Activated CD4-positive, CD25-positive, alpha-beta regulatory T cell (primary cell): ENCODE measurements at places on chromosomes 2 and 18.

DNA sequence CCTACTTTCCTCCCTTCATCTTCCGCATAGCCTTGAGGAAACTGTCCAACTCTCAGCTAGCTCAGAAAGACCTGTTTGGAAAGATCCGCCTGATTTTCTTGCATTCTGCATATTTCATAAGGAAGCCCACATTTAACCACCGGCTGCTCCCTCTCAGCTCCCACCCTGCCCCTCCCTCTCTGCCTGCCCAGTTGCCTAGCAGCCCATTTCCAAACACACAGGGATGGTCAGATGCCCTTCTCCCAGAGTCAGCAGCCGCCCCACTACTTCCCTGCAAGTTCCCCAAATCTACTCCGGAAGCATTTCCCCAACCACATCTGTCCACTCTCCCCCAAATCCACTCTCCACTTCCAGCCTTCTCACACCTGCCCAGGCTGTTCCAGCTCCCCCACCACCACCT, 96.0 kb downstream of the TNS1 start:
- no peak for DNase-seq

DNA sequence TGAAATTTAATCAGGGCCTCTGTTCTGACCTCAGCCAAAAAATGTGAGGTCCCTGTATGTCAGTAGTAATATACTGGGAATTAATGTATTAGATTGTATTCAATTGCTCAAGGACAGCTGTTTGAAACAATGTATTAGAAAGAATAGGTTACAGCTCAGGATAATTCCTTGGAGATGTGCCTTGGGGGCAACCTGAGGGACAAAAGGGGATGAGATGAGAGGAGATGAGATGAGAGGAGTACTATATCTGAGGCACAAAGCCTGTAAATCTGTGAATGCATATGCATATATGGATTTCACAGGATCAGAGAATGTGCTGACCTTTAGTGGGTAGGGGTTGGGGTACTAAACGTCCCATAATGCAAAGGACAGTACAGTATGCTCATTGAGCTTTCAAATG, 80.9 kb downstream of the NRXN1 start:
- DNase-seq: no peak

DNA sequence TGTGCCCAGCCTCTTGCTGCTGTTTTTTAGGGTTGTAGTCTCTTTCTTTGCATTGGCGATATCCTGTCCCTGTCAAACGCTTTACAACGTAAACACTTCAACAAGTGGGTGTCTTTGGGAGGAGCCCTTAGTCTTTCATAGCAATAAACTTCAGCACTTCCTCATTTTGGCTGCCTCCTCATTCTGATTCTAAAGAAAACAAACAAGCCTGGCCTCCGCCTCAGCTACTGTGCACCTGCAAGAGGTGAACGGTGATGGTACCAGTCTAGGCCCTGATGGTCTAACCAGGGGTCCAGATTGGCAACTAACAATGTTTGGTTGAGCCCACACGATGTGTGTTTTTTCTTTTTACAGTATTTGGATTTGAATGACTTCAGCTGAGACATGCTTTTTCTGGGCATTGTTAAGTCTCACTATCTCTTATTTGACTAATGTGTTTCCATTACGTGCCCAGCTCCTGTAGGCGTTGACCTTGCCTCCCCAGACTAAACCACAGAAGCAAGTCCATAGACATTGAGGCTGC, 53.2 kb upstream of the CUL3 start:
- DNase-seq: no peak

DNA sequence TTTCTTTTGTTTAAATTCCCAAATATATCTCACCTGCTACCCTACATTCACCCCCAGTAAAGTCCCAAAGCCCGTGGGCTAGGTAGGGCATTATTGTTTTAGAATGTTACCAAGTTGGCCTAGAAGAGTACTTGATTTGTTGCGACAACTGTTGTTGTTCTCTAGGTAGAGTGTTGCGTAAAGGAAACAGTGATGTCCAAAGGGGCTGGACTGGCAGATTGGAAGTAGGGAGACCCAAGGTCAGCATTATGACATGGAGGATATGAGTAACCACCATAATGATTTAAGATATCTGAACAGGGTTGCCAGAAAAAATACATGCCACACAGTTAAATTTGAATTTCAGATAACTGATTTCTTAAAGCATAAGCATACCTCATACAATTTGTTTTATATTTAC, 39.2 kb downstream of the SCN1A start:
- no peak for DNase-seq

GRCh38 chr2:144330951-144331673, 188.8 kb downstream of the ZEB2 start:
- DNase-seq: no peak

GRCh38 chr2:18585526-18585925, 3.8 kb downstream of the NT5C1B start:
- no peak for DNase-seq

DNA sequence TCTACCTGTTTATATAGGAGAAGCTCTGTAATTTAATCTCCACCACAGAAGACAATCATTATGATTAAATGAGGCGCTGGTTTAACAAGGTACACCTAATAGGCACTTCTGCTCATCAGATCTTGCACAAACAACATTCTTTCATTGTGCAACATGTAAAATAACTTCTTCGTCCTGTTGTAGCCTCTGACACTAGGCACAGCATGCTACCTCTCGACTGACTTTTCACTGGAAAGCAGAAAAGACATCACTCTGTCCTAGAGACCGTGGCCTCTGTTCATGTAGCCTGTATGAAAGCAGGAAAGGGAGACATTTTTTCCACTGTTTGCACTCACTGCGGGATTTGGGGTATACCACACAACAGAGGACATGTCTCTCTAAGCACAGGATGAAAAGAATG, 316.5 kb downstream of the IRS1 start:
- DNase-seq: no peak

GRCh38 chr18:11145413-11146191, 3.8 kb downstream of the PIEZO2 start:
- DNase-seq: no peak

DNA sequence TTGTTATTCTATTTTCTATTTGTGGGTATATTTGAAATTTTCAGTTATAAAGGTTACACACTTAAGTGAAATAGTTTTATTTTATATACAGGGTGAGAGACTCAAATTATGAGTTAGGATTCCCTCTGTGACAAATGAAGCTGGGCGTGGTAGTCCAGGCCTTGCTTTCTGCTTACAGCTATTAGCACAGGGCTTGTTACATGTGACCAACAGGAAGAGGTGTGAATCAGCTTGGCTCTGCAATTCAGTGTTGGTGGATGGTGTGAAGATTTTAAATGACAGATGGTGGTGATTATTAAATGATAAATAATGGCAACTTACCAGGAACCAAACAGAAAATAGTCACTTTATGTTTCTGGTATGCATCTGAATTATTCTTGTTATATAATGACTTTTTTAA, 64.4 kb upstream of the NOSTRIN start:
- DNase-seq: no peak

DNA sequence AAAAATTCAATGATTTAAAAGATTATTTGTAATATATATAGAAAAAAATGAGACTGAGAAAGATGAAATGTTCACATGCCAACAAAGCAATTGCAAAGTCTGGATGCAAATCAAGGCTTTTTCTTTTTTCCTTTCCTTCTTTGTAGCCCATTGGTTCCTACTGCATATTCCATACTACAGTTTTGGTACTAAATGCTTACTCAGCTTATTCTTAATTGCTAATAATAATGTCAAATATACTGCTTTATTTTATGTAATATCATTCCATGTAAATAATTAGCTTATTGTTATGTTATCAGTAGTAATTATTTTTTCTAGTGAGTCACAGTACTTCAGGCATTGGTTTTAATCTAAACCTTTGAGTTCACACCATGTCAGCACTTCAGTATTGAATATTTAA, 407.4 kb upstream of the LRRTM1 start:
- DNase-seq: no peak

DNA sequence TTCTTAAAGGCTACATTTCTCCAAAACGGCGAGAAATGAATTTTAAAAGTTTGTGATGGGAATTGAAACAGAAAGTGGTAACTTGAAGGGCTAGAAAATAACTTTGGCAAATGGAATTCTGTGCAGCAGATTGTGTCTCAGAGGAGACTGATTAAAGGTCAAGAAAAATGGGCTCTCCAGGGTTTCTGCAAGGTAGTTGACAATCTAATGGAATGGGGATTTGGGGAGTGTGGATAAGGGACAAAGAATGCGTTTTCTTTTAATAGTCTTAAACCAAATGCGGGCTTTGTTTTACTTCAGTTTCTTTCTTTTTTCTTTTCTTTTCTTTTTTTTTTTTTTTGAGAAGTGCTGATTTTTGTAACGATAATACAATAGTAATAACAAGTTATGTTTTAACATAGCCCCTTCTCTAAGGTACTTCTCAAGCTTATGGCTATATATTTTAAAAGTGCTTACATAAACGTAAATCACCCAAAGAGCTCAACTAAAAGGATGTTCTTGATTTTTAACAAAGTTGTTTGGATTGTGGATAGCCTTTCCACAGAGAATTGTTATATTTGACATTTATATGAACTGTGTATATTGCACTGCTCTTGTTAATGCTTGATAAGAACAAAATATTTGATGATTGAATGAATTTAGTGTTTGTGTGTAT, 36.6 kb downstream of the CAMKMT start:
- DNase-seq: no peak

DNA sequence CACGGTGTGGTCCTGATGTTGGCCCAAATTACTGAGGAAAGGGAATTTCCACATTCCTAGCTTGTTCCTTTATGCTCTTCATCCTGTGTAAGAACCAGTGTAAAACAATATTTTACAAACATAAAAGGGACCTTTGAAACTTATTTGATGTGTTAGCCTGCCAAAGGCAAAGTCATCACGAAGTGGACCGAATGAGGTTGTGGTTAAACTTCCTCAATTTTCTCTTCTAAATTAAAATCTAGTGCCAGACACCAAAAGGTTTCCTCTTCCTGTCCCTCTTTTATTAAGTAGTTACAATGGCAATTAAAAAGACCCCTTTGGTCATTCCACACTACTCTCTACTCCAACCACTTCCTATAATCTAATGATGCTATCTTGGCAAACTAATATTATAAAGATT, 279.8 kb downstream of the AFF3 start:
- DNase-seq: no peak

- DNase-seq: no peak
Observed at GRCh38 chr2:200740907-200741306, 70.8 kb upstream of the BZW1 start.

DNA sequence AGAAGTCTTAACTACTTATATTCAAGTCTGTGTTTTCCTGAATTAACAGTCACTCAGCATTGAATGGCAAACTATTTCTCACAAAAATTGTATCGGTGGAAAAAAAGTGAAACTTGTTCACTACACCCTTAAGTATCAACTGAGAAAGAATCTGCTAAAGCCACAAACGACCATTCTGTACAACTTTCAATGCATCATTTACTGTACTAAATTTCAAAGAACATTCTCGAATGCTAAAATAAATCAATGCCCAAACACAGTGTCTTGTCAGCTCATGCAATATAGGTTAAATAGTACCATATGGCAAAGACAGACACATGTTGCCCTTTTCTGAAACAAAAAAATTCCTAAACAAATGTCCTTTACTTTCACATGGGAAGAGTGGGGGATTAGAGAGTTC, 9.0 kb downstream of the ZNF516 start:
- DNase-seq: no peak

- no peak for DNase-seq
Observed at GRCh38 chr2:59622599-59623308, 930.7 kb downstream of the BCL11A start.

DNA sequence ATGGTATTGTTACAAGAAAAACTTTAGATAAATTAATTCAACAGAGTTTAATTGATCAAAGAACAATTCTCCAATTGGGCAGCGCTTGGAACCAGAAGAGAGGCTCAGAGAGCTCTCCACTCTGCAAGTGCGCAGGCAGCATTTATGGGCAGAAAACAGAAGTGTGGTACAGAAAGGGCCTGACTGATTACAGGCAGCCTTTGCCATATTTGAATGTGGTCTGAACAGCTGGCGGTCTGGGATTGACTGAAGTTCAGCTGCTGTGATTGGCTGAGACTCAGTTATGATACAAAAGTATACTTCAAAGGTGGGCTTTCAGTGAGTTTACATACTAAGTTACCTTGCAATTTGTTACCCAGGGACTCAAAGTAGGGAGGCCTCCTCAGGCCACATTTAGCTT, 301.3 kb upstream of the ID2 start:
- DNase-seq: no peak

- no peak for DNase-seq
Observed at GRCh38 chr2:169131587-169132512, 62.5 kb downstream of the DHRS9 start.

GRCh38 chr2:50627505-50627904, 404.4 kb downstream of the NRXN1 start:
- DNase-seq: no peak

DNA sequence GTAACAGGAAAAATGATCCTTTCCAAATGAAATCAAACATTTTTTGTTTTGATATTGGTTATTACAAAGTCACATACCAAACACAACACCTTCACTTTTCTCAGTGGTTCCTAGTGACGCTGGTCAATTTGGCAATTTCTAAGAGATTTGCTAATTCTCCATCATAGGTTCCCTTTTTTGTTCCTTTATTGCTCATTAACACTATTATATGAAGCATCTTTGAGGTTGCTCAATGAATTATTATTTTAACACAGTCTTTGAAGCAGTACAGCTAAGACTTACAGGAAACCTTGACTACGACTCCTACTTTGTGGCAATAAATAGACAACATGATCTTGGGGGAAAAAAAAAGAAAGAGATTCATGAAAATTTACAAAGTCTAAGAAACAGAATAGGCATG, 152.2 kb upstream of the VRK2 start:
- no peak for DNase-seq

DNA sequence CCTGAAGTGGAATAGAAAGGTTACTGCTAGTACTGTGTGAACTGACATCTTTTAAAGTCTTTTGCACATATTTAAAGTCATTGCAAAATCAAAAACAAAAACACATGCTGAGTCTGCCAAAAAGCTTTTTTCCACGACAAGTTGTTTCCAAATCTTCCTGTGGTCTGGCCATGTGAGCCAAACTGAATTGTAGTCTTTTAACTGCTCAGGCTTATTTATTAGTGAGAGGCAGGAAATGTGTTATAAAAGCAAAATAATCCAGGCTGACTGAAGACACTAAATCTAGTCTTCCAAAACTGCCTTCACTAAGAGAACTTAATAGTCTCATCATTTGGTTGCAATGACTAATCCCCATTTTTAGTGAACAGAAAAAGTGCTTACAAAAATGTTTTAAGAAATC, 2.3 kb downstream of the KRCC1 start:
- no peak for DNase-seq

DNA sequence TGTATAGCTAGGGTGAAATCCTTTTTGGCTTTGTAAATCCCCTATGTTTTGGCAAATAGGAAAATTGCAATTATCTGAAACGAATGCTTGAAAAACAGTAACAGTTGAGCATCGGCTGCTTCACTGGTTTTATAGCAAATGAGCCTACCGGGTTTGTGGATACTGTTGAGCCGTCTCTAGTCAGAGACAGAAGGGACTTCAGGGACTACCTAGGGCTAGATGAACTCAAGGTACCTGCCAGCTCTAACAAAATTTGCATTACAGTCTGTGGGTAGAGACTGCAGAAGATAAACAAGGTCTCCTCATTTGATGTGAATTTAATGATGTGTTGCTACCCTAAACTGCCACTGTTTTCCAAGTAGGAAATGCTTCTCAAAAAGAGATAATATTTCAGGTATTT, 101.1 kb downstream of the EML6 start:
- DNase-seq: no peak

- DNase-seq: no peak
Observed at GRCh38 chr2:221767106-221768012, 195.3 kb upstream of the EPHA4 start.
